ENCODE measurements at places on chromosomes 5 and 9.

GRCh38 chr9:99222416-99223270, 561 bp downstream of the SEC61B start:
- DNase-seq: no peak

DNA sequence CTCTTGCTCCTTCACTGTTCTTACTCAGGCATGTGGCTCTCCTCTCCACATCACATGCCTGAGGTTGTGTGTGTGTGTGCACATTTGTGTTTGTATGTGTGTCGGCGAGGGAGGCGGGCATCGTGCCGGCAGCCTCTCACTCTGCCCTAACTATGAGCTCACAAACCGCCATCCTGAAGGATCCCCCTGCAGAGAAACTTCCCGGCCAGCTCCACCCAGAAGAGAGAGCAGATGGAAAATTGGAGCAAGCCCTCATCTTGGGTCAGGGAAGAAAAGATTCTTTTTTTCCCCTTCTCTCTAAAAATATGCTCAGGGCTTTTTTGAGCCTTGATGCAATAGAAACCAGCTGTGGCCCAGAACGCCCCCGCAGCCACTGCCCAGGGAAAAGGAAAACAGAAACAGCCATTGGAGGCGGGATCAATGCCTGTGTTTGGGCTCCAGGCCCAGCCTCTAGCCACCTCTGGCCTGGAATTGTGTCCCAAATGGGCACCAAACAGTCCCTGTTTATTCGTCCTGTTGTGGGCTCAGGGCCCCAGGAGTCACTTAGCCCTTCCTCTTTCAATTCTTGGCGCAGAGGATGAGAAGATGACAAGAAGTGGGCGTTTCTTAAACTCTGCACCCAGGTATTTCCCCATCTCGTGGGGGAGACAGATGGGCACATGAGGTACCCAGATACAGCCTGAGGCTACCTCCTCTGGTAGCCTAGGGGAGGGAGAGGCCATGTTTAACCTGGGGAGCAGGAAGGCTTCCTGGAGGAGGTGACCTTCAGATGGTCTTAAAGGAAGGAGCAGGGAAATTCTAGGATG, 151.5 kb downstream of the RGS3 start:
- DNase-seq: no peak

GRCh38 chr5:122408592-122409224, 96.7 kb downstream of the SNCAIP start:
- no peak for DNase-seq

GRCh38 chr5:157388111-157388710, 71.8 kb upstream of the NIPAL4 start:
- DNase-seq: no peak

- DNase-seq: no peak
Measured at GRCh38 chr5:149999866-150000255, 593 bp downstream of the TIGD6 start.

GRCh38 chr9:105157171-105157583, 87.3 kb upstream of the SLC44A1 start:
- DNase-seq: no peak

GRCh38 chr5:172594867-172595466, 46.1 kb upstream of the NEURL1B start:
- no peak for DNase-seq

GRCh38 chr5:176943816-176944215, 44.7 kb upstream of the HK3 start:
- peak; percentile 45 for DNase-seq

GRCh38 chr5:68780299-68780955, 313.4 kb upstream of the SLC30A5 start:
- no peak for DNase-seq

GRCh38 chr9:106708475-106709146, 154.4 kb upstream of the ZNF462 start:
- DNase-seq: no peak

GRCh38 chr5:62283861-62284260, 22.1 kb upstream of the KIF2A start:
- DNase-seq: no peak

DNA sequence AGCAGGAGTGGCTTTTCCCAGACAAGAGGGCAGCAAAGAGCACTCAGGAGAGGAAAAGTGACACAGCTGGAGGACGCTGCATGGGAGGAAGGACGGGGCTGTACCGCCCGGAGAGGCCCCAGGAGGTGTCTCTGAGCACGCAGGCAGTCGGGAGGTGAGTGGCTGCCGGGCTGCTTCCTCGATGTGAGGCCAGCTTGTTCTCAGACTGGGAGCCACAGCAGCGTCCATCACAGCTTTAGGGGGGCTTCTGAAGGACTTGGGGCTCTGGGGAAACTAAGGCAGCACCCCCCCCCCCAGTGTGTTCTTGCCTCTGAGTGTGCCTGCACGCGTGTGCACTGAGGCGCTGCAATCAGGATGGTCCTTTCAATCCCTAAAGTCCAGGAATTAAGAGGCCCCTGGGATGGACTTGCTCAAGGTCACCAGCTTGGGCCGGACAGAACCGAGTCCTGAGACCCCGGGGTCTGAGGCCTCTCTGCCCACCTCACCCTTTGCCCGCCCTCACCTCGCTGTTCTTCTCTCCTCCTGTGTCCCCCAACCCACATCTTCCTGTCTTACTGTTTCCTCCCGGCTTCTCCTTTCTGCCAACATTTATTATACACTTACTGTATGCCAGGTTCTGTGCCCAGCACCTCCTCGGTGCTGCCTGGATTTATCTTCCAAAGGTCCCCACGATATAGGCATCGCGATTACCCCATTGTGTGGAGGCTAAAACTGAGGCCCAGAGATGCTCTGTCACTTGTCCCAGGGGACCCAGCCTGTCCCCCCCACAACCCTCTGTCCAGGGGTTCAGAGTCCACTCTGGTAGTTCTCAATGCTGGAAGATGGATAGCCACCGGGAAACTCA, 32.9 kb downstream of the FAM163B start:
- no peak for DNase-seq

- DNase-seq: no peak
Measured at GRCh38 chr5:75148051-75148450, 88.6 kb downstream of the ANKRD31 start.

DNA sequence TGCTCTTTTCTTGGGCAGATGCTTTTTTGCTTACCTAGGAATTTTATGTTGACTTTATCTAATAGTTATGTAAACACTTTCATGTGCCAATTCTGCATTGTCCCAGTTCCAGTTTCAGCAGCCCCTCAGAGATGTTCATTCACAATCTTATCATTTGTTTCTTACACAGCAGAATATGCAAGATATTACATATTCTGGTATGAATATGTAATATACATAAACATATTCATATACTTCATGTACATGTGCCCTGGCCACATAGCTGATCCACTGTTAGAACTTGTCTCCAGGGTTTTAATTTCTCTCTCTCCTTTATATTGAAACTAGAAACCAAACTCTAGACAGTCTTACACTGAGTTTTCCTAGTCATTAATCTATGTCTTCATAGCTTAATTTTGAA, 90.2 kb upstream of the PARP8 start:
- DNase-seq: no peak

GRCh38 chr5:128224336-128224735, 140.8 kb downstream of the SLC12A2 start:
- DNase-seq: no peak

GRCh38 chr5:179255527-179256327, 89.5 kb downstream of the ADAMTS2 start:
- no peak for DNase-seq

- no peak for DNase-seq
Measured at GRCh38 chr5:116785106-116785505, 210.5 kb upstream of the SEMA6A start.

DNA sequence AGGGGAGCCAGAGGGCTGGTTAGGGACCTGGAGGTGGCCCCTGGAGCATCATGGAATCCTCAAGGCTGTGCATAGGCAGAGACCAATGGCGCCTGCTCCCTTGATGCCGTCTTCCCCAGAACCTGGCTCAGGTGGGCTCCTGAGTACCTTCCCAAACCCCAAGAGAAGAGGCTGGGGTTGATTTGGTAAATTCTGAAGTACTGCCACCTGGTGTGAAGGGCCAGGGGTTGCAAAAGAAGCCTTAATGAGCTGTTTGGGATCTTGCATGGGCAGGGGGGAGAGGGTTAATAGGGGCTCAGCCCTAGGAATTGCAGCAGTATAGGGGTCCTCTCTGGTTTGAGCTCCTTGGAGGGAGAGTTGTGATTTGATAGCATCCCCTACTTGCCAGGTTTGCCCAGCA, 52.1 kb downstream of the CYSTM1 start:
- DNase-seq: no peak

DNA sequence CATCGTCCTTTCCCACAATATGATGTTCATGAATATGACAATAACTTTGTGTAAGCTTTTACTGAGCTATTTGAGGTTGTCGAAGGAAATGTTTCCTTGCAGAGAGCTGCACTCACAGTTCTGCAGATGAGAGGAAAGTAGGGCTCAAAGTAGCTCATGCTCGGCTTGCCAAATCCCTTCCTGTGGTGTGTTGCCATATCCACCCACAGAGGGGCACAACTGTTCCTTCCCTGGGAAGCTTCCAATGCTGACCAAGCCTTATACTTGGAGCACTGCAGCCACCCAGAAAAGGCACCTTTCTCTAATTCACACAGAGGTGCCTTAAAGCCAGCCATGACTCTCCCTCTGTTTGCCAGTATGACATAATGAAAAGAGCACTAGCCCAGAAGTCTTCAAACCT, 390.3 kb downstream of the CAAP1 start:
- peak; percentile 18 for DNase-seq

DNA sequence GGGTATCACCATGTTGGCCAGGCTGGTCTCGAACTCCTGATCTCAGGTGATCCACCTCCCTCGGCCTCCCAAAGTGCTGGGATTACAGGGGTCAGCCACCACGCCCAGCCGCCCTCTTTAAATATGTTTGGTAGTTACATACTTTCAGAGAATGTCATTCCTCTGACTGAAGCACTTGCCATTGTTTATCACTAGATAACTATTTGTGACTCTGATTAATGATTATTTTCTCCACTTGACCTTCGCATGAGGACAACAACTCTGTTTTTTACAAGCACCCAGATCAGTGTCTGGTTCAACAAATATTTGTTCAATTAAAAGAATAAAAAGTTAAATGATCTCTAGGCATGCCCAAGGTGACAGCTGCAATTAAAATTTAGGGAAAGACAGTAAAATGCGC, 56.2 kb downstream of the CLINT1 start:
- no peak for DNase-seq

DNA sequence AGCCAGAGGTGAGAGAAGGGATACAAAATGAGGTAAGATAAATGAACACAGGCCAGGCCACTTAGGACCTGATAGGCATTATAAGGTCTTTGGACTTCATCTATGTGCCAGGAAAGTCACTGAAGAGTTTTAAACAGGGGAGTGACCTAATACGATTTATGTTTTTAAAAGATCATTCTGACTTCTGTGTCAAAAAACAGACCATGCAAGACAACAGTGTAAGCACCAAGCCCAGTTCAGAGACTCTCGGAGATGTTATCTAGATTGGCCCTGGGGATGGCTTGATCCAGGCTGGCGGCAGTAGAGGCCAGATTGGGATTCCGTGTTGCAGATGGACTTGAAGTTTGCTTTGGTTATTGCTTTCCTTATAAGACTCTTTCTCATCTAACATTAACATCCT, 43.0 kb upstream of the DPYSL3 start:
- no peak for DNase-seq

- DNase-seq: no peak
Measured at GRCh38 chr9:95368377-95369160, 51.1 kb upstream of the FANCC start.

- DNase-seq: no peak
Measured at GRCh38 chr5:147645197-147645596, 135.3 kb upstream of the DPYSL3 start.

DNA sequence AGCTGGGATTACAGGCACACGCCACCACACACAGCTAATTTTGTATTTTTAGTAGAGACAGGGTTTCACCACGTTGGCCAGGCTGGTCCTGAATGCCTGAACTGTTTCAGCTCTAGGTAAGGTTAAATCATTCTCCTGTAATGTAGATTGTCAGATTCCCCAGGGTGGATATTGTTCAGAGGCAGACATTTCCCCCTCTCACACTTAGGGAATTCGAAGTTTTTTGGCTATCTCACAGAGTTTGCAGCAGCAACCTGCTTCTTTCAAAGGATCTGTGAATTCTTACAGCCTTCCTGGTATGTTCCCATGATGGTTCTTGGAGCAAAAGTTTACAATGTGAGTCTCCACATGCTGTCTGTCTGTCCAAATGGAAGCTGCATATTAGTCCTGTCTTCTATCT, 15.6 kb upstream of the DIRAS2 start:
- DNase-seq: no peak

DNA sequence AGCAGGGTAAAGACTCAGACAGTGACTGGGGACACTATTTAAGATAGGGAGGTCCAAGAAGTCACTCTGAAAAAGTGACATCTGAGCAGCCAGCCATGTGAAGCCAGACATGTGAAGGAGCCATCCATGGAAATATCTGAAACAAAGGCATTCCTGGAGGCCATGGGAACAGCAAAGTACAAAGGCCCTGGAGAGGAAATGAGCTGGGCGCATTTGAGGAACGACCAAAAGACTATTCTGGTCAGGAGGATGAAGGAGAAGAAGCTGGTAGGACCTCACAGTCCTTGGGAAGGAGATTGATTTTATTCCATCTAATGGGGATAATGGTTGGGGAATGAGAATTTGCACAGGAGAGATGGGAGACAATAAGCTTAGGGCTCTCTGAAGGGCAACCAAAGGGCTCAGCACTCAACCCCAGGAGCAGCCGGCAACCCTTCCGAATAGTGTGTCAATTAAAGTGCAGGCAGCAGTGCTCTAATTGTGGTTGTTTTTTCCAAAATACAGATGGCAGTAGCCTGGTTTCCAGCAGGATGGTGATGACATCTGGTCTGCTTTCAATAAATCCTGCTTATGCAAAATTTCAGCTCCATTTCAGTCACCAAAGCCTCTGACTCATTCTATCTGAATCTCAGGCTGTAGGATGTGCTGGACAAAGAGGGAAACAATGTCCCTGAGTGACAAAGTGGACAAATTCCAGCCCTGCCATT, 26.7 kb downstream of the FOXI1 start:
- DNase-seq: no peak

DNA sequence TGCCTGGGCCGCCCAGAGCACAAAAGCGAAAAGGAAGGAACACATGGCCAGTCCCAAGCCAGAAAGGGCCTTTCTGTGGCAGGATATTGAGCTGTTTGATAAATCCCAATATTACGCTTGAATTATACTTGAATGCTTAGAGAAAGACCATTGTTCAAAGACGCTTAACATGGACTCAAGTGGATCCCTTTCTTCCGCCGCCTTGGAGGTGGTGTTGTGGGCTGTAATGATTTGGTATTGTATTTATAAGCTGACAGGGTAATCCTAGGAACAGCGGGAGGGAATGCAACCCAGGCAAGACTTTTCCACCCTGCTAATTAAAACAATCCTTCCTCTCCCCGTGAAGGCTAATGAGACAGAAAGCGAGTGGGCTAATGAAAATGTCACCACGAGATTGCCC, 24.9 kb downstream of the CFAP77 start:
- DNase-seq: no peak

- DNase-seq: no peak
Measured at GRCh38 chr5:180047667-180048066, 23.9 kb downstream of the RNF130 start.

DNA sequence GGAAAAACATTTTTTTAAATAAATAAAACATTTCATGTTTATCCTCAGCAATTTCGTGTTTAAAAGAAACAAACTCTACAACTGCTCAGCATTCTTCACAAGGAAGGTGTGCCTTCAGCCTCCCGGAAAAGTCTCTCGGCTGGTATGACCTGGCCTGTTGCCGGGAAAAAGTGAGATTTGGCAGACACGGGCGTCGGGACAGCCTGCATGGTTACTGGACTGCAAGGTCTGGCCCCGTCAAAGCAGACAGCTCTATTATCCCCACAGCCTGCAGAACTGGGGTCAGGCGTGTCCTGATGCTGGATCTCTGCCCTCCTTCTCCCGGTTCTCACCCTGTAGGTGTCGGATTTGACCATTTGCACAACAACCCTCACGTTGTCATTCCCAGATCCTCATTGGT, 120.3 kb upstream of the SPATA31C2 start:
- no peak for DNase-seq

GRCh38 chr9:116942593-116943061, 255.5 kb downstream of the TRIM32 start:
- no peak for DNase-seq

Data from iPS DF 6.9 (cell line).